MG63 (cell line): ENCODE measurements at places on chromosomes 7 and 10. TPM values are rescaled to one million over a fixed set of nuclear protein-coding genes. Genes with fewer than 3 reads are reported as not detected.

Gene TFPI2
- total RNA-seq: 0.07 and 1.7 TPM in 2 replicates

Gene GHRHR
- total RNA-seq: not detected in 2 replicates

Gene LLCFC1
- not detected in 2 replicates for total RNA-seq

Gene FAM25G
- total RNA-seq: not detected in 2 replicates

Gene CTAGE8
- total RNA-seq: 0.57 TPM in 1 of 2 replicates, not detected in the other

Gene AP1S1
- 153 and 159 TPM in 2 replicates for total RNA-seq

Gene ACTR3C
- total RNA-seq: not detected in 2 replicates

DNA sequence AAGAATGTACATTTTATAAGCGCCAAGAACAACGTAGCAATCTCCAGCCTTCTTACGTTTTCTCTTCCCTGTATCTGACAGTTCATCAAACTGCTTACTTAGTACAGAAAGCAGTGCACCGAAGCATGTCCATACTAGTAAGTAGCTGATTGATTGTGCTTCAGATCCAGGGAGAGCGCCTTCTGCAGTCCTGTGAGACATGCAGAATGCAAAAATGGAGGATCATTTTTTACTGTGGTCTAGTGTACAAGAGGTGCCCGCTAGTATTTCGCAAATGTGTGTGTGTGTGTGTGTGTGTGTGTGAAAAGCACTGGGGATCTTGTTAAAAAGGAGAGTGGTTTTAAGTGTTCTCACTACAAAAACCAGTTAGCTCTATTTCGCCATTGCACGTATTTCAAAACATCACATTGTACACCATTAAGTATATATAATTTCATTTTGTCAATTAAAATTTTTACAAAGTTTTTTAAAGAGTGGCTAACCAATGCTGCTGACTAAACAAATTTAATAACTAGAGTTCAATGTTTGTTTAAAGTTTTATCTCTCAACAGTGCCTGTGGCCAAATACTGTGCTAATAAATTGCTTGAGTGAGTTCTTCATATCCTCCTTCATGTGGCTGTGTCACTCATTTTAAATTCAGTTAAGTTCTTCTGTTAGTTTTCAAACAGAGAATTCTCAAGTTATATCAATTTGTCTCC lies 99.6 kb downstream of the ZMYND11 start:
- DNase-seq: no peak

GRCh38 chr7:104983076-104983577 lies 30.9 kb upstream of the KMT2E start:
- no peak for DNase-seq

GRCh38 chr7:92295391-92295790 lies 49.6 kb downstream of the ANKIB1 start:
- DNase-seq: no peak

DNA sequence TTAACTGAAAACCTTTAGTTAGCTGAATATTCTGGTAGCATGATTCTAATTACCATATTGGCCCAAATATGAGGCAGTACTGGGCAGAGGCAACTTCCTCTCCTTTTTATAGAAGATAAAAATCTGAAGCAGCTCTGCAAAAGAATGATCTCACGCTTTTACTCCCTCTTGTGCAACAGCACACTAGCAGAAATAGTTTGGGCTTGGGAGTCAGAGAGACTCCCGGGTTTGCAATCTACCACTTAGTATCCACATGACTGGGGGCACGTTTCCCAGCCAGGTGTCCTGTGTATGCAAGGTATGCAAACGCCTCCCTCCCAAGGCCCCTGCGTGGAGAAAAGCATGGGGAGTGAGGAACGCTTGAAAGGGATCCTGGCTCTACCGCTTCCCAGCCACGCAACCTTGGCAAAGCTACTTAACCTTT lies 47.2 kb upstream of the RHEB start:
- no peak for DNase-seq

DNA sequence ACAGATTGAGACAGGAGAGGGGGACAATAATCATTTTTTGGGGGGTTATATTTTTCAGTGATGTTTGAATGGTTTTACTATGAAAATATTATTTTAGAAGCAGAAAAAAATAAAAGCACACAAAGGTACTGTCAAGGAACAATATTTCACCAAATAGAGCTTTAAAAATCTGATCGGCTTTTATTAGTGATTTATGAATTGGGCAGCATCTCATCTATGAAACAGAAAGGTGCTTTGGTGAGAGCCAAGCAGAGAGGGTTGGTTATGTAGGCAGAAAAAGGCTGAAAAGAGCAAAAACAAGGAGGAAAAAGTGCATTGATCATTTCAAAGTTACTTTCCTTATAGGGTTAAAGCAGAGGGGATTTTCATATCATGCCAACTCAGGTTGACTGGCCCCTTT lies 26.4 kb upstream of the CPA2 start:
- no peak for DNase-seq

- no peak for DNase-seq
These were observed 196.6 kb downstream of the TRIL start for GRCh38 chr7:28761505-28761904.
